Amniotic epithelial cell (primary cell): ENCODE measurements at places on chromosomes 1 and 21.

DNA sequence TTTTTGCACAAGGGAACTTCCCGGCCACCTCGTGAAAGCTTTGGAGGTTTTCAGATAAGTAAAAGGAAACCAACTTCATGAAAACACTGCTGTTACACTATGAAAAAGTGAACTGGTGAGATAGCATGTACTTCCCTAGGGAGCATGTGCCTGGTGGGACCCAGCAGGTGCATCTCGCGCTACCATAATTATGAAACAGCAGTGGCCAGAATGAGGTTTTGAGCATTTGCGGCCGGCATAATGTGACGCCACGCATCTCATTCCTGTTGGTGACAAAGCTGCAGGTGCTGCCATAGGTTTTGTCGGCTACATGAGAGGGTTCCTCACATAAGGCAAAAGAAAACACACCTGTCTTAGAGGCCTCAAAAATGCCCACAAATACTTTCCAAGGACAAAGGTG is 1.7 kb downstream of the KRTAP10-3 start:
- no peak for DNase-seq

GRCh38 chr1:39436842-39437241 is 54.6 kb upstream of the BMP8A start:
- no peak for DNase-seq

GRCh38 chr21:35502821-35503220 is 453.7 kb upstream of the RUNX1 start:
- DNase-seq = no peak

- no peak for DNase-seq
Measured at GRCh38 chr1:36159614-36160387, 3.8 kb downstream of the MAP7D1 start.

DNA sequence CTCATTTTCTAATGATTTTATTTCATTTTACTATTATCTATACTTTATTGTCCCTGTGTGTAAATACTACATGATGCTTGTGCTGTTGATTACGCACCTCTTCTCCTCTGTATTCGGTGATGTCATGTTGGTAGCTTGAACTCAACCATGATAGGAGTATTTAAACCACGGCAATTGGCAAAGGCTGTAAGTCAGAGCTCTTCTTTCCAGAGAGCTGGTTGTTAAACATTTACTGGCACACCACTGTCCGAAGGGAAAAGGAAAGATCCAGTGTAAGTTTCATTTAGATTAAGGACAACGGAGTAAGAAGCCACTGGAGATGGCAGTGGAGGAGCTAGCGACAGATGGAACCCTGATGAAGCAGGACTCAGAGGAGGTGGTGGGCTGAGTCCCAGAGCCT is 93.4 kb upstream of the KCNE2 start:
- no peak for DNase-seq

GRCh38 chr21:35649186-35649585 is 411.1 kb downstream of the SETD4 start:
- peak; percentile 55 for DNase-seq

DNA sequence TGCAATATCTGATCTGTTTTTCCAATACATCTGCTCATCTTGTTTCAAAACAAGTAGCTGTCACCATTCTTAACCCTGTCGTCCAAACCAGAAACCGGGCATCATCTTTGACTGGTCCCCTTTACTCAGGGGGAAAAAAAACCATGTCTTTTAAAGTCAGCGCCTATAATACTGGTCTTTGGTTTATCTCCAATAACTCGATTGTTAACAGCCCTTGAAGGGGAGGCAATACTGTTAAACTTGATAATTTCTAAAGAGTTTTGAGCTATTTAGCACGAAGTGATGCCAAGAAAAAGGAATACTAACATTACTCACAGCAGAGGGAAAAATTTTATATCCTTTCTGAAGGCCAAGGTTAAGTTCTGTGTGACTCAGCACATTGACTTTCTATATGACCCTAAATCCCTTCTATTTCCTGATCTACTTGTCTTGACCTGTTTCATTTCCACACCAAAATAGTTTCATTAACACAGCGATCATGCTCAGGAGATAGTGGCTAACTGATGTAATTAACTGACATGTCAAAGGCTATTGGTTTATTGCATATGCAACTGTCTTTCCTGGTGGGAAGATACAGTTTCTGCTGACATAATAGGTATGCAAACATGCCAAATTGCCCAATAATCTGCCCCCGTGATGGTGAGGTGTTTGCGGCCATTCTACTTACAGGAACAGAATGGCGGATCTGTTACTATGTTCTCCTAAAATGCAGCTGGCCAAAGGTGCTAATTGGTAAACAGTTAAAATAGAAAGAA is 59.1 kb downstream of the NFIA start:
- DNase-seq = peak; percentile 55

- DNase-seq = peak; percentile 62
Measured at GRCh38 chr1:46370214-46370633, 23.9 kb upstream of the FAAH start.

DNA sequence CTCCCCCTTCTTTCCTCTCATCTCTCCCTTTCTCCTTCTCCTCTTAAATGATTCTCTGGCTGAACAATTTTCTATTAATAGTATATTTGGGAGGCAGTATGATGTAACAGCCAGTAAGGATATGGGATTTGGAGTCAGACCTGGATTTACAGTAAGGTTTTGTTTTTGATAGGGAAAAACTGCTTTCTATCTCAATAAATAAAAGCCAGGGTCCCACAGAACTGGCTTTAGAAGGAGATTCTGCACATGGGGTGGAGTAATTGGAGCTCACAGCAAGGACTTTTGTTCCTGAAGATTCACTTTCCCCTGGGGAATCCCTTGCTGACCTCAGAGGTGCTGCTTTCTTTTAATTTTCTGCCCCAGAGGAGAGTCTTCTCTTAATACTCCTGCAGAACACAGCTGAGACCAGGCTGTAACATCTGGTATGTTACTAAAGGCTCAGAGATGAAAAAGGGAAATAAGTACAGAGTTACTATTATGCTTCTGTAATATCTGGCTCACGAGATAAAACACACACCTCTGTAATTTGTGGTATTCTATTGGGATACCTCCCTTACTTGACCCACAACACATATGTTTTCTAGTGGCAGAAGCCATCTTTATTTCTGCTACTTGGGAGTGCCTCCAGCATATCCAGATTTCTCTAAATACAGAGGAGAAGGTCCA is 13.4 kb downstream of the EPB41 start:
- DNase-seq = no peak

GRCh38 chr1:223794136-223794880 is 51.4 kb downstream of the TP53BP2 start:
- DNase-seq = peak; percentile 77

- DNase-seq = peak; percentile 65
Measured at GRCh38 chr1:162019006-162019405, 4.7 kb downstream of the OLFML2B start.

DNA sequence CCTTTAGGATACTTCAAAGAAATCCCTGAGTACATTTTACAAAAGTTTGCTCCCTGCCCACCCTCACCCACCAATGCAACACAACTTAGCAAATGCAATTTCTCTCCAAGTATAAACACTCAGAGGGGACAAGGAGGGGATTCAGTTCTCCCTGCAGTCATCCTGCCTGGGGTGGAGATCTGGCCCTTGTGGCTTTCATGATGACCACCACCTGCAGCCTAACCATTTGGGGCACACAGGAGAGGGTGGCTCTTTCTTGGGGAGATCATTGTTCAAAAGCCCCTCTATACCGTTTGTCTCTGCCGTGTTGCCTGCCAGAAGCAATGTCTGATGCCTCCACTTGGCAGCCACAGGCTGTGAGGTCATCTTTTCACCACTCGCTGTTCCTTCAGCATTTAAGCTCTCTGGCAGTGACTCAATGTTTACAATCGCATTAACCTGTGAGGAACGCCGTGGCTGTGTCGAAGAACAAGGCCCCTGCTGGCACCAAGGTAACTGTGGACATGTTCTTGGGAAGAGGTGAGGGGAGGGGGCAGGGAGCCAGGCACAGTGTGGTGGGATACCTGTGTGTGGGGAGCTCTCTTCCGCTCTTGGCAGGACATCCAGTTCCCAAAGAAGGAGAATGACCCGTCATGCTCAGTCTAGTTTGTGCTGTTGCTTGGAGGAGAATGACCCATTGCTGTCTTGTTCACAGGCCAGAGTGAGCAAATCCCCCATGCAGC is 103.9 kb upstream of the DUSP10 start:
- peak; percentile 92 for DNase-seq

DNA sequence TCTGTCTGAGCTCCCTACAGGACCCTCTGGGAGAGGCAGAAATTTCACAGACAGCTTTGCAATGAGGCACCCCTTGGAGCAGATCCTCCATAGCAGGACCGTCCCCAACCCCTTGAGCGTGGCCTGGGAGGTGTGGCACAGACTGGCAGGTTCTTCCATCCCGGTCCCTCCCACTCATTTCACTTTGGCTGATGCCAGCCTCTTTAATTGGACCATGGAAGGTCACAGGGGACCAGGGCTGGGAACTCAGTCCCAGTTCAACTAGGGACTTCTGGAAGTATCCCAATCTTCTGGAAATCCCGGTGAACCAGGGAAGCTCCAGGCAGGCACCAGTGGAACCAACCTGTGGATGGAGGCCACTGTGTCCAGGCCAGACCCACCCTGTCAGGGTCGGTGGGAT is 83.7 kb downstream of the SPSB1 start:
- DNase-seq = no peak

- DNase-seq = no peak
Measured at GRCh38 chr1:32891630-32892029, 5.3 kb downstream of the HPCA start.

- peak; percentile 73 for DNase-seq
Measured at GRCh38 chr1:190179817-190180216, 297.8 kb downstream of the BRINP3 start.

DNA sequence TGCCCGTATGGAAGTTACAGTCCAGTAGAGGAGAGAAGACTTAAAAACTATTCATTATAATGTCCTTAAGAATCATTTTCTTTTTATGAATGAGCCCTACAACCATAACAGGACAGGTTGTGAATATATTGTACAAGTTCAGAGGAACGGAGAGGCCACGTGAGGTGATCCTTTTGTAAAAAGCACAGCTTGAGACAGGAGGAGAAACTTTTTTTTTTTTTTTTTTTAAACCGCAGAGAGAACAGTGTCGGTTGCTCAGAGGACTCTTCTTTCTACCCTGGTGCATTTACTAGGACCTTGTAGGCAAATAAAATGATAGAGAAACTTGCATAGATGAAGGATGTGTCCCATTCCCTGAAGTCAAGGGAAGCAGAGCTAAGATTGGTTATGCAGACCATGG is 32.1 kb downstream of the DYRK1A start:
- no peak for DNase-seq

DNA sequence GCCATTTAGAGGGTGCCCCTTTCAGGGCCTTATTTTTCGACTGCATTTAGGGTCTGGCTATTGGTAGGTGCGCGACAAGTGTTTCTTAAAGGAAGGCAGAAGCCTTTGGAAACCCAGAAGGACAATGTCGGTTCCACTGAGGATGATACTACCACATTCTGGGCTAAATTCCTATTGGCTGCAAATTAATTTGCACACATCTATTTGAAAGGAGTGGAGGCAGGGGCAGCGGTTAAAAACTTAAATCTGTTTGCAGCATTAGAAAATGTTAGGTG is 1.1 kb downstream of the PATJ start:
- no peak for DNase-seq

- DNase-seq = no peak
Measured at GRCh38 chr1:185435696-185436379, 118.8 kb upstream of the IVNS1ABP start.

DNA sequence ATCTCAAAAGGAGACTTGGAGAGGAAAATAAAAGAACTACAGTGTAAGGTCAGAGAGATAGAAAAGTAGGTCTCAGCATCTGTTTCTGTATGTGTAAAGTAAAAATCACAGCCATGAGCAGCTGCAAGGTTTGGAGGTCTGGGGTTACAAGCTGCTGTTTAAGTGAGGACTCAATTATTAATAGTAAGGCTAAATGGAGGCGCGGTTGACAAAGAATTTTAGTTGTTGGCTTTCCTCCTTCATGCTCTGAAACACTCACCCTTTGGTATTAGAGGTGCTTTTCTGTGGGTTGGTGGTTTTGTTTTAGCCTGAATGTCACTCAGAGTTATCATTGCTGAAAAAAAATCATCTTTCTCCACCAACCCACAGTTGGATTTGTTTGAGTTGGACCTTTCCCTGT is 59.8 kb upstream of the HAO2 start:
- DNase-seq = no peak

GRCh38 chr21:39754811-39755210 is 9.8 kb downstream of the IGSF5 start:
- no peak for DNase-seq

GRCh38 chr1:159200769-159201168 is 3.9 kb upstream of the ACKR1 start:
- no peak for DNase-seq

DNA sequence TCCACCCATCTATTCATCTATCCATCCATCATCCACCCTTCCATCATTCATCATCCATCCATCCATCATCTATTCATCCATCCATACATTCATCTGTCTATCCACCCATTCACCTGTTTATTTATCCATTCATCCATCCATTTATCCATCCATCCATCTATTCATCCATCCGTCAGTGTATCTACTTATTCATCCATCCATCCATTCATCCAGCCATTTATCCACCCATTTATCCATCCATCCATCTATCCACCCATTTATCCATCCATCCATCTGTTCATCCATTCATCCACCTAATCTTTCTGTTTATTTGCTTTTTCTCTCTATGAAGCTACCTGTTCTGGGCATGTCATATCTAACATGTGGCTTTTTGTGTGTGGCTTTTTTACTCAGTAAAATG is 115.4 kb downstream of the CRYAA start:
- no peak for DNase-seq

DNA sequence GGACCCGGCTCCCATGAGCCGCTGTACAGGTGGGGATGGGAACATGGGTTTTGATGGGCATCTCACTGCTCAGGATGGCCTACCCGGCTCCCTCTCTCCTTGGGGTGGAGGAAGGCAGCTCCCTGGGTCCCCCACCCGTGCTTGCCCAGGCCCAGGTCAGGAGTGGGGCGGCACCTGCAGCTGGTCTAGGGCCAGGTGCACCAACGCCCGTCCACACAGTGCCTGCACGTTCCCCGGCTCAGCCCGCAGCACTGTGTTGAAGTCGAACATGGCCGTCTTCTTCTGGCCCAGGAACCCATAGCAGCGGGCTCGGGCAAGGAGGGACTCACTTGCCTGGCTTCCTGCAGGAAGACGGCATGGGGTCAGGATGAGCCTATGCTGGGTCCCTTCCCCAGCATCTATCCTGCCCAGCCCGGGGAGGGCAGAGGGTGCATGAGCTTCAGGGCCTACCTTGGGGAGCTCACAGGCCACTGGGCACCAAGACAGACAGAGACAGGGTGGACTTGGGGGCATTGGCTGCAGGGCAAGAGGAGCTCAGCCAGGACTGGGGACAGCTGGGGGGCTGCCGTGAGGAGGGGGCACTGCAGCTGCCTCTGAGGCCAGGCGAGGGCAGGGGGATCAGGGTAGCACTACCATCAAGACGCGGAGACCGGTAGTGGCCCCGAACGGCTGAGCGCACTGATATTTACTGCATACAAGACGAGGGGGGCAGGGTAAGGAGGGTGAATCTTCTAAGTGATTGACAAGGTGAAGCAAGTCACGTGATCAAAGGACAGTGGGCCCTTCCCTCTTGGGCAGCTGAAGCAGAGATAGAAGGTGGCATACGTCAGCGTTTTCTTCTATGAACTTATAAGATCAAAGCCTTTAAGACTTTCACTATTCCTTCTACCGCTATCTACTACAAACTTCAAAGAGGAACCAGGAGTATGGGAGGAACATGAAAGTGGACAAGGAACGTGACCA is 17.8 kb downstream of the TTC34 start:
- DNase-seq = no peak
